ENCODE measurements at places on chromosomes 2 and 18.
A peak's percentile ranks its signal among the peaks of the same experiment; 100 is the strongest.

DNA sequence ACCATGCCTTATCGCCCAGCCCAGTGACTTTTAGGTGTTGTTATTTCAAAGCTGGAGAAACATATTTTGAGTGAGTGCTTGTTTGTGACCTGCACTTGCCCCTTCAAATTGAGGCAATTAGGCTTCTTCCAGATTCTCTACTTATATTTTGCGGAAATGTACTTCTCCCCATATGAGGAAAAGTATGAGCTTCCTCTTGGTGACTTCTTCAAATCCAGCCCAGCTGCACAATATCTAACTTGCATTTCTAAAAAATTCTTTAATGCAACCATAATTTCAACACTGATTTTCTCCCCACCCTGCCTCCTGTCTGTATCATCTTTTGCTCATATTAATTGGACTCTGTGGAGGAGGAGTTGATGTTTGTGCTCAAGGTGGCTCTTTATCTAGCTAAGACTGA, 391.2 kb upstream of the POU3F3 start:
- no peak for DNase-seq

- no peak for DNase-seq
These were observed 44.5 kb downstream of the PHLPP1 start for GRCh38 chr18:62759704-62760402.

GRCh38 chr2:236871500-236872001, 214.1 kb upstream of the COPS8 start:
- no peak for DNase-seq

DNA sequence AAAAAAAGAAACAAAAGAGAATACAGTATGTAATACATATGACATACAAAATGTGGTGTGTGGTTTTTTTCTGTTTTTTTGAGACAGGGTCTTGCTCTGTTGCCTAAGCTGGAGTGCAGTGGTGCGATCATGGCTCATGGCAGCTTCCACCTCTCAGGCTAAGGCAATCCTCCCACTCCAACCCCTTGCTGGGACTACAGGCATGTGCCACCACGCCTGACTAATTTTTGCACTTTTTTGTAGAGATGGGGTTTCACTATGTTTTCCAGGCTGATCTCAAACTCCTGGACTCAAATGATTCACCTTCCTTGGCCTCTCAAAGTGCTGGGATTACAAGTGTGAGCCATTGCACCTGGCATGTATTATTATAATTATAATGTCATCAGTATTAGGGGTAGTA, 38.9 kb downstream of the DHX57 start:
- DNase-seq: no peak

DNA sequence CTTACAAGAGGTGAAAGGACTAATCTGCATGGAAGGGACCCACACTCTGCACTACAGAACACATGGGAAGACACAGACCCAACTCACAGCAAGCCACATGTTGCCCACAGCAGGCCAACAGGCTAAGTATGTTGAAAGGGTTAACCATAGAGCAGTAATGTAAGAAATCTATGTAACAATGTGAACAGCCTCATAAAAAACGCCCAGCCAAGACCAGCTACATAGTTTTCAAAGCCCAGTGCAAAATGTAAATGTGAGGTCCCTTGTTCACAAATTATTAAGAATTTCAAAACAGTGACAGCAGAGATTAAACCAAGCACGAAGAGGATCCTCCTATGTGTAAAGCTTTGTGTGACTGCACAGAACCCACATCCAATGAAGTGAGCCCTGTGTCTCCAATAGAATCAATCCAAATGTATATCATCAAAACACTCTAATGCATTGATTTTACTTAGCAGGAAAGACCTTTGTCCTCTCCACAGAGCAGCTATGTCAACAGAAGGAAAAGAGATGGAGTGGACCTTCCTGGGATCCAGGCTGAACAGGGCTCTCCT, 210.1 kb downstream of the AGPS start:
- no peak for DNase-seq

GRCh38 chr2:219607931-219608330, 10.3 kb downstream of the STK11IP start:
- no peak for DNase-seq

GRCh38 chr18:11899063-11899462, 9.1 kb downstream of the MPPE1 start:
- no peak for DNase-seq

DNA sequence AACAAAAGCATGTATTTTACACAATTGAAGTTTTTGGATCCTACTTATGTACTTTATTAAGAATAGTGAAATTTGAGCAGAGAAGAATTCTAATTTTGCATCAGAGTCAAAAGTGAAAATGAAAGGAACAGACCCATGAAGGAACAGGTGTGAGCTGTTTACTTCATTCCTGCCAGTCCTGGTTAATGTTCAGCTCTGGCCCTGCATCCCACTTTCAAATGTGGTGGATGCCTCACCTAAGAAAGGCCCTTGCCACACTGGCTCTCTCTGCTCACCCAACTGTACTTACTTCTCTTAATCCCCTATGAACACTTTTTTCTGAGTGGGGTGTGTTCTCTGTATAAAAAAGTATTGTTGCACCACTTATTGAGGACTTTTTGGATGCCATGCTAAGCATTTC, 22.2 kb downstream of the FAM110C start:
- no peak for DNase-seq

- DNase-seq: no peak
These were observed 473.0 kb downstream of the CCDC85A start for GRCh38 chr2:56656826-56657225.

DNA sequence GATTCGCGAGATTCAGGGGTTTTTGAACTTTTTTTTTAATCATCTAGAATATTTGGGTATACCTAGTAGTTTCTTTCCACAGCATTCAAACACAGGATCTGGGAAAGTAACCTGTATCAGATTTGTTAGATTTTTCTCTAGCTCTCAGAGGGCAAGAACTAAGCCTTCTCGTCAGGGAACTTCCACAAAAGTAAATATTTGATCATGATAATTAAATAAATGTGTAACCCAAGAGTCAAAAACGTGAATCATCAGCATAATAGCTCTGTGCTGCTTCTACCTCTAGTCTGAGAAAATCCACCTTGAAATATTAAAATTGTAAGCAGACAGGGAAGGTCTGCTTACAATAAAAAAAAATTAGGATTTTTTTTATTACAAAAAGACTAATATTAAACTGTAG, 225.7 kb upstream of the SPOPL start:
- no peak for DNase-seq

- no peak for DNase-seq
These were observed 1.1 kb downstream of the COBLL1 start for GRCh38 chr2:164840458-164840929.

GRCh38 chr2:25817630-25818029, 60.7 kb downstream of the ASXL2 start:
- no peak for DNase-seq

- DNase-seq: no peak
These were observed 168.7 kb downstream of the DDX1 start for GRCh38 chr2:15760232-15760910.

- DNase-seq: no peak
These were observed 119.5 kb downstream of the RTP5 start for GRCh38 chr2:241989074-241989473.

- DNase-seq: no peak
These were observed 713.6 kb upstream of the POU3F3 start for GRCh38 chr2:104140361-104140760.

GRCh38 chr18:3620146-3621119, 170.5 kb downstream of the TGIF1 start:
- no peak for DNase-seq

GRCh38 chr18:54529444-54529843, 61.6 kb upstream of the DYNAP start:
- DNase-seq: no peak

DNA sequence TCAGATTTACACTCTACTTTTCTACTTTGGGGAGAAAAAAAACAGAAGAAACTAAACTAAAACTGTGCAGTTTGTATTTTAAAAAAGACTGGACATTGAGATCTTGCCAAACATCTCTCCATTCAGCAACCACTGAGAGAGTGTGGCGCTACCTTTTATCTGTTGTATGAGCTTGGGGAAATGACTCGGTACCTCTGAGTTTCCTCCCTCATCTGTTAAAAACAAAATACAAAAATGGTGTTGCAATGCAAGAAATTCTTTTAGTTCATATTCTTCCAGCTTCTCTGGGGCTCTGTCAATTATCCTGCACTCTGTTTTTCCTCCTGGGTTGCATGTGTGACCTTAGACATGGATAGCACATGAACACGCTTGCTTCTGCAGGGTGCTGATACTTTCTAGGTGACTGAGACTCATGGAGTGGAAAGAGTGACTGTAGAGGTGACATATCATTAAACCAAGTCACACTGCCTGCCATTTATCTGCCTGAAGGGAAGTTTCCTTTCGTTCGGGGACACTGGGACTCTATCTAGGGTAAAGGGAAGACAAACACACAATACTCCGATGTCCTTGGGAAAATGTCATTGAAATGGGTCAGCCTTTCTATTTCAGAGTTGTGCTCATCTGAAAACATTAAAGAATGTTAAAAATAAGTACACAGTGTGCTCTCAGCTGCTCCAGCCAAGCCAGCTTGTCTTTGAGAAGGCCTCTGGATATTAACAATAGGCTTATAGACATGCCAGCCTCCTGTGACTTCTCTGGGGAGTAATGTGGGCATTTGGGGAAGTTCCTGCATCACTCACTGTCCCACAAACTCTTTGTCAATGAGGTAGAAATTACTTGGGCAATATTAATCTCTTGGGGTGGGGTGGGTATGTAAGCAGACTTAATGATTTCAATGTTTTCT, 91.4 kb downstream of the TRIB2 start:
- no peak for DNase-seq

- DNase-seq: no peak
These were observed 149.8 kb downstream of the COPS8 start for GRCh38 chr2:237235383-237236095.

DNA sequence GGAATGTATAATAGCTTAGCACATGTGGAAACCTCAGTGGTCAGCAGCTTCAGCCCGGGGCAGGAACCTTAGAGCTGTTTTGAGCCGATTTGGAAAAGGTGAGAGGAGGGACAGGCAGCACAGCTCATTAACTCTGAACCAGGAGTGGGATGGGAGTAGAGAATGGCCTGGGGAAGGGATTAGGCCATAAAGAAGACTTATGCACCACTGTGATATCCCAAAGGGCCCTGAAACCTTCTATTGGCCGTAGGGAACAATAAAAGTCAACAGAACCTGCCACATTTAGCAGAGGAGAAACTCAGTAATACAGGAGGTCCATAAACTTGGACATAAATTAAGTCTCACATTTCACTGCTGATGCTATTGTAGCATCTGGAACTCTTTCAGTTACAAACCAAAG, 124.2 kb upstream of the REV1 start:
- no peak for DNase-seq

- DNase-seq: peak; percentile 58
These were observed 68.9 kb upstream of the CAB39 start for GRCh38 chr2:230643576-230644291.

DNA sequence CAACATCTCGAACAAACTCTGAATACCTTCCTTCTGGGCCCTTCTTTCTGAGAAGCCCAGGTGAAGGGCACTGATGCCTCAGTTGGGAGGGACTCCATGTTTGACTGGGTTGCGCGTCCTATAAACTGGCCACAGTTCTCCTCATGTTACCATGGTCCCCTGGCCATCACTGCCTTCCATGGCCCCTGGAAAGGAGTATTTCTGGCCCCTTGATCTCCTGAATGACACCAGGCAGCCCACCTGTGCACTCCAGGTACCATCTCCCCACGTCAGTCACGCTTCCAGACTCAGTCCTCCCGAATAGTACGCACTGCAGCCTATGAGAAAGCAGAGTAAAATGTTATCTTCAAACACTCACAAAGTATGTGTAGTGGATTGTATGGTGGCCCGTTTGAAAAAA, 73.9 kb downstream of the ACKR3 start:
- DNase-seq: no peak

- no peak for DNase-seq
These were observed 57.2 kb downstream of the PDCL3 start for GRCh38 chr2:100619951-100620350.

DNA sequence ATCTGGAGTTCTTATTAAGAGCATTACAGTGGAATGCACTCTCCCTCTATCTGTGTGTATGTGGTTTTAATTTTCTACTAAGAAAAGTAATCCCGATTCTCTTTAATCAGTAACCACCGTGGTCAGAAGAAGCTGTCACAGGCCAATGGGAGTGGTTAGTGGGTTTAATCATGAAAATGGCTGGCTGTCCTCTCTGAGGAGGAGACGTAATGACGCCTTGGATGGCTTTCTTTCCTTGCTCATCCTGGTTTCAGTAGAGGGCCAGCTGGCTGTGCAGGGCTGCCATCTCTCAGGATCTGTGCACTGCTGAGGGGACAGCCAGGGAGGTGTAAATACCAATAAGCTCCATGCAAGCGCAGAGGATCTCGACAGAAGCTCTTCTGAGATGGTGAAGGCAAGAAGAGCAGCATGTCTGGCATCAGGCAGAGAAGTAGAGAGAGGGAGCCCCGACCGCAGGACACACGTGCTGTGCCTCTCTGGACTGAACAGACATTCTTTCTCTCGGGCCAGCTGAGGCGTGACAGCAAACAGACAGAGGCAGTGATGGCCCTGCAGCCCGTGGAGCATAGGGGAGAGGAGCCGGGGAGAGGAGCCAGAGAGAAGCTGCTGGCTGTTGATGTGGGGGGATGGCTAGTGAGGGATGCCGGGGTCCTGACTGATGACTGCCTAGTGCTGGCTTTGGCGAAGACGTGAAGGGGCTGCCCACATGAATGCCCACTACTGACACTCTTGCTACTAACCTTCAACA, 65.1 kb upstream of the DAPL1 start:
- no peak for DNase-seq

DNA sequence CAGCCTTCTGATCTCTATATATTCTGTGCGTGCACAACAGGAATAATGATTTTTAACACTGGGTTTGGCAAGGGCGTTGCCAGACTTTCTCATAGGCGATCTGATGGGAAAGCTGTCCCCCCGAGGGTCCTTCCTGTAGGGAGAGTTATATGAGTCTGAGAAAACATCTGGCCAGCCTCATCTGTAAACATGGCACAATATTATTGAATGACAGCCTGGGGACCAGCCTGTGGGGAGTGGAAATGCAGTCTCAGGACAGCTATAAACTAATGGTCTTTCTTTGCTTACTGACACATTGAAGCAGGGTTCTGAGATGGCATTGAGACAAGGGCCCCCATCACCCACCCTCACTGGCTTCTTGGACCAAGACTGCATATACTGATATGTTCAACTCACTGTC, 62.5 kb downstream of the CTIF start:
- DNase-seq: no peak

DNA sequence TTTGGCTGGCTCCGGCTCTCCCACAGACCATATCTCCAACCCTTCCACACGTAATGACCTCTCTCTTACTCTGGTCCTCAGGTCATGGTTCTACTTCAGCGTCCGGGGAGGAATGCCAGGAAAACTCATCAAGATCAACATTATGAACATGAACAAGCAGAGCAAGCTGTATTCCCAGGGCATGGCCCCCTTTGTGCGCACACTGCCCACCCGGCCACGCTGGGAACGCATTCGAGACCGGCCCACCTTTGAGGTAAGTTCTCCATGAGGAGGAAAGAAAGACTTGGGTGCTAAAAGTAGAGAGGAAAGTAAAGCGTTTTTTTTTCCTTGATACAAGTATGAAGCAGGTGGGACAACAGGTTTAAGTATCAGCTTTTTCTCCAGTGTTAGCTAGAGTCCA, 1.9 kb downstream of the AGBL5 start:
- DNase-seq: no peak

- no peak for DNase-seq
These were observed 783.1 kb upstream of the FSHR start for GRCh38 chr2:49937432-49937831.

GRCh38 chr2:219733746-219734145, 106.3 kb downstream of the SLC4A3 start:
- no peak for DNase-seq

All from stimulated activated CD4-positive, alpha-beta T cell treated with anti-CD3 and anti-CD28 coated beads, Interleukin-4, amount 100 ng/mL, for 4 hours (primary cell).